Effector CD4-positive, alpha-beta T cell (primary cell): ENCODE measurements at places on chromosomes 1 and 21.

- no peak for DNase-seq
These were observed 171.1 kb upstream of the LHX8 start for GRCh38 chr1:74963120-74963519.

DNA sequence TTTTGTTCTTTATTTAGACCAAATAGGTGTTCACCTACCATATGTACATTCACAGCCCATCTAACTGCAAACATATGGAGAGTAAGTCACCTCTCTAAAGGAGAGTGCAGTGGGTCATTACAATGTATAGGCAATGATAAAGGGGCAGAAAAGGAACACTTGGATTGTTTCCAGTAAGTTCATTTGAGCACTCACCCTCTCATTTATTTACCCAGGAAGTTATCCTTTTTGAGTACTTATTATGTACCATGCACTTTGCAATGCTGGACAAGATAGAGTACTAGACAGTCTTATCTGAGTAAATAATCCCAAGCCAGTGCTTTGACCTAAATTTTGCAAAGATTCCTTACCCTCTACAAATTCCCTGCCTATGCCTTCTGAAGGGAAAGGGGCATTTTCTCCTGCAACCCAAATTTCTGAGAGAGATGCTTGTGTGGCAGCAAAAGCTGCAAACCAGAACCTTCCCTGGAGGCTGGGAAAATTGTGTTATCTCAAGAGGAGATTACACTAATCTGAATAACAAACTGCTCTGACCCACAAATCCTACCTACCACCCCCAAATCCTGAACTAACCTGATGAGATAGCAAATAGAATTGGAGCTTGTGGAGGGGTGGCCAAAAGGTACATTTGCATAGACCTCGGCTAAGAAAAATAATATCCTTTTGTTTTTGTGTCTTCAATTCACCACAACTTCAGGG, 18.6 kb upstream of the RGS8 start:
- no peak for DNase-seq

GRCh38 chr1:36938819-36939218, 95.5 kb downstream of the GRIK3 start:
- no peak for DNase-seq

- no peak for DNase-seq
These were observed 130.1 kb downstream of the HMCN1 start for GRCh38 chr1:185864331-185864730.

DNA sequence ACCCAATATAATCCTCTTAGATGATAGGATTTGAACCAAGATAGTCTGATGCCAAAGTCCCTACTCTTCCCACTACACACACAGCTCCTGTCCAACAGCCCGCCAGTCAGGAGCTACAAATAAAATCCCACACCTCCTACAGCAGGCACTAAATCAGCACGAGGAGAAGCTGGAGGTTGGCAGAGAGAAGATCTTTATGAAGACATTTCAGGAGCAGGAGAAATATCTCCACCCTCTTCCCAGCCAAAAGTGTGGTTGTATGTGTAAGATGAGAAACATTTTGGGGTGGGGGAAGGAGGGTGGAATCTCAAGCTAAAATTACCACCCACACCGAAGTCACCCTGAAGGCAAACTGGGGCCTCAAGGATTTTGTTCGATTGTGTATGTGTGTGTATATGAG, 54.5 kb downstream of the PLXNA2 start:
- no peak for DNase-seq

DNA sequence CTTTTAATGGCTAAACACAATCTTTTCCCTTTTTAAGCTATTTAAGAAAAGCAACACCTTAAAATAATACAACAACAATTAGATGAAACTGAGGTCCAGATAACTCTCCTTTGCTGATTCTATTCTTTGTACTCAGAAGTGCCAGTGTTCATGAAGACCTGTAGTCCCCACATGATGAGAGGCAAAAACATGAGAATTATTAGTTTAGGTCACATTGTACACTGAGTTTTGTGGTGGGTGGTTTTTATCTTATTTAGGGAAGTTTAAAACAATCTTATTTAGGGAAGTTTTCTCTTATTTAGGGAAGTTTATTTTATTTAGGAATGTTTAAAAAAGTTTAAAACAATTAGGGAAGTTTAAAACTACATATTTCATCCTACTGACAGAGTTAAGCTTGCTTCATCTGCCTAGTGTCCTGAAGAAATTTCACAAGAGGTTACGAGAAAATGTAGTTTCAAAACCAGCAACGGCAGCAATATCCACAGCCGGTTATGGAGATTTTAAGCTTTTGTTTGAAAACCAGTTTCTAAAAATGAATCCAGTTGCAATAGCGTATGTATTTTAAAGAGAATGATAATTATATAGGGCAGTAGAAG, 7.8 kb upstream of the OR14I1 start:
- no peak for DNase-seq

DNA sequence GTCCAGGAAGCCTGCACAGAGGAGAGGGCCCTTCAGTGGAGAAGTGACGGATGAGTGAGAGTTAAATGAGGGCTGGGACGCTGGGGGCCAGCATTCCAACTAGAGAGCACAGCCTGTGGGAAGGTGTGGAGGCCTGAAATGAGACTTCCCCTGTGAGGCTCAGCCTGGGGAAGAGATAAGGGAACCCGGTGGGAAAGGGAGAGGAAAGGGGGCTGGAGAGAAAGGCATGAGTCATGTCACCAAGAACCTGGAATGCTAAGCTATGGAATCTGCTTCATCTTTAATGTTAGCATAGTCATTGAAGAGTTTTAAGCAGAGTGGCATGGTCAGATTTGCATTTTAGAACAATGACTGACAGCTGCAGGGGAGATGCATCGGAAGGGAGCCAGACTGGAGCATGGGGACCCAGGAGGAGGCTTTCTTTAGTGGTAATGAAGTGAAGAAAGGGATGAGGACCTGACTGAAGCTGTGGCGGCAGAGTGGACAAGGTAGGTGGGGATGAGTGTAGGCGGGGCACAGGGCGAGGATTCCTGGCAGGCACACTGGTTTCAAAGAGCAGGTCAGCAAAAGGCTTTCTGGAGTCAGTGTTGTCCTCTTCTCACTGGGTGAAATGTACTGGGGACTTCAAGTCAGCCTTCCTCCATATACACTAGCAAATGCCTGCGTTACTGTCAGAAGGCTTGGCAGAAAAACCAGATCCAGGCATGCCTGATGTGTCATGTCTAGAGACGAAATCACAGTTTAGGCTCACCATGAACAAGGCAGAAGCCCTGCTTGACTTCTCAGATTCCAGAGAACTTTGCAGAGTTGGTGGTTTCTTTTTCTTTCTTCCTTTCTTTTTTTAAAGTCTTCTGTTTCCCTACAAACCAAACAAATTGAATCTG, 8.0 kb downstream of the RGL1 start:
- no peak for DNase-seq

GRCh38 chr1:10537082-10537766, 62.5 kb downstream of the PEX14 start:
- no peak for DNase-seq

GRCh38 chr1:100502052-100502792, 35.7 kb upstream of the GPR88 start:
- DNase-seq = no peak

DNA sequence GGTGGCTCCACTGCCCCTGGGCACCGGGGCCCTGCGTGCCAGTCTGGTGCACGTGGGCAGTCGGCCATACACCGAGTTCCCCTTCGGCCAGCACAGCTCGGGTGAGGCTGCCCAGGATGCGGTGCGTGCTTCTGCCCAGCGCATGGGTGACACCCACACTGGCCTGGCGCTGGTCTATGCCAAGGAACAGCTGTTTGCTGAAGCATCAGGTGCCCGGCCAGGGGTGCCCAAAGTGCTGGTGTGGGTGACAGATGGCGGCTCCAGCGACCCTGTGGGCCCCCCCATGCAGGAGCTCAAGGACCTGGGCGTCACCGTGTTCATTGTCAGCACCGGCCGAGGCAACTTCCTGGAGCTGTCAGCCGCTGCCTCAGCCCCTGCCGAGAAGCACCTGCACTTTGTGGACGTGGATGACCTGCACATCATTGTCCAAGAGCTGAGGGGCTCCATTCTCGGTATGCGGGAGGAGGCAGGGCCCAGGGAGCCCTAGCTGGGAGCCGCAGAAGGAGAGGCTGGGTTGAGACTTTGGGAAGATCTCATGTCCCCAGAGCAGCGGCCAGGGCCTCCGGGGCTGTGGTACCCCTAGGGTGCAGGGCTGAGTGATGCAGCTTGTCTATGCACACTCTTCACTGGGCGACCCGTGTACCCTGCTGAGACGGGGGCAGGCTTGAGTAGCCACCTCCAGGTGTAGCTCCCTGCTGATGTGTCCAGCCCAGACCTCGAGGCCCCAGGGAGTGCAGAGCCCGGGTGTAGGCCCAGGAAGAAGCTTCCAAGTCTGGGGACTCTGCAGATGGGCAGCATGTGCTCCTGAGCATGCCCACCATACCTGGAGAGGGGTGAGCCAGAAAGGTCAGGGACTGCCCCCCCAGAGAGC, 1.8 kb downstream of the VWA1 start:
- DNase-seq = no peak

GRCh38 chr1:42422737-42423136, 33.1 kb downstream of the ZMYND12 start:
- DNase-seq = no peak

DNA sequence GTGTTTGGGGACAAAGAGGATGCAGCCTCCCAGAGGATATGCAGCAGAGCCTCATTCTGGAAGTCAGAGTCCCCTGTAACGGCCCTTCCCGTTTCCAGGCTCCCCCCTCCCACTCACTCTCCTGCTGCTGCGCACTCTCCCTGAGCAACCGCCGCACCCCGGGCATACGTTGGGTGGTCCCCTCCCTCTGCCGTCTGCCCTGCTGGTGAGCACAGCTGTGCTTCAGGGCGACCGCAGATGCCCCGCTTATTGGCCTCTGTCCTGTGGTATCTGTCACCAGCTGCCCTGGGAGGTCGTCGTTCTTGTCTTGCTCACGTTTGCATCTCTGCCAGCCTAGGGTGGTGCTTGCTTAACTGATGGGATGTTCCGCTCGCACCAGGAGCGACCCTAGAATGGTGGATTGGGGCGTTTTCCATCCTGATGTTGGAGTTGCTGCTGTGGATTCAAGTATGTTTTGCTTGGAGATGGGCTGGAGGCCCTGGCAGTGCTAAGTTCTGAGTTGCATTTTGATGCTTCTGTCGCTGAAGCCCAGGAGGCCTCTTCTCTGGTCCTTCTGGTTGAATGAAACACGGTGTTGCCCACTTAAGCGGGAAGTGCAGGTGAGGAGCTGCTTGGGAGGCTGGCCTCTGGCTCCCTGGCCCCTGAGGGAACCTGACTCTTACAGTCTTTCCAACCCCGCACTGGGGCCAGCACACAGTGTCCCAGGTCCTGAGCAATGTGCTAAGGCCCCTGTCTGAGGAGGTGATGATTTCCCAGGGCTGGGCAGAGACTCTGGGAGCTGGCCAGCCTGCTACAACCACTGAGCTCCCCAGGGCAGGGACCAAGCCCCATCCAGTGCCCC, 3.2 kb downstream of the TMEM201 start:
- DNase-seq = no peak

- no peak for DNase-seq
These were observed 45.4 kb downstream of the ADARB1 start for GRCh38 chr21:45119812-45120211.

- no peak for DNase-seq
These were observed 515.6 kb downstream of the LMO4 start for GRCh38 chr1:87844251-87844650.

- no peak for DNase-seq
These were observed 224.6 kb downstream of the FAF1 start for GRCh38 chr1:50735443-50735842.

DNA sequence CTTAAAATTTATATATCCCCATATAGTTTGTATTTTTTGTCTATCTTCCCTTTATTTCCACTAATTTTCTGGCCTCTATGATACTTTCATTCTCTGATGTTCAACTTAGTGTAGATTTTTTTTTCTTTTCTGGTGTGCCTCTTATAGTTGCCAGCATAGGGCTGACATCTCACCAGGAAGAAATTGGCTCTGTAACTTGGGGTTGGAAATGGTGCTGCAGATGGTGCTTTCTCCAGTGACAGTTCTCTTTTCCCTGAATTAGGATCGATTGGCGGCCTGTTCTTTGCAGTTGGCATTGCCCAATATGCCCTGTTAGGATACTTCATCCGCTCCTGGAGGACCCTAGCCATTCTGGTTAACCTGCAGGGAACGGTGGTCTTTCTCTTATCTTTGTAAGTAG, 50.3 kb downstream of the SLC22A15 start:
- no peak for DNase-seq
